ENCODE measurements at places on chromosomes 7 and 10. TPM values are rescaled to one million over a fixed set of nuclear protein-coding genes. Genes with fewer than 3 reads are reported as not detected.

The ACTR1A gene
- 70.9 TPM for total RNA-seq

The DLG5 gene
- 21.8 TPM for total RNA-seq

The AGR2 gene
- not detected for total RNA-seq

The ADRA2A gene
- not detected for total RNA-seq

The FAM25A gene
- not detected for total RNA-seq

The ZNF33A gene
- total RNA-seq, result 9.2 TPM

The APBB1IP gene
- not detected for total RNA-seq

The TMEM140 gene
- 2.9 TPM for total RNA-seq

The CACNB2 gene
- total RNA-seq, result 0.13 TPM

The TRPV6 gene
- not detected for total RNA-seq

The SPDYE16 gene
- 0.08 TPM for total RNA-seq

The SNCG gene
- 10.8 TPM for total RNA-seq

The TRIM50 gene
- not detected for total RNA-seq

The CALHM3 gene
- total RNA-seq, result 0.34 TPM

The NSUN6 gene
- 11.8 TPM for total RNA-seq

The SPACDR gene
- 0.38 TPM for total RNA-seq

The MXI1 gene
- total RNA-seq, result 29.4 TPM

The FAM25G gene
- not detected for total RNA-seq

The CTNNA3 gene
- total RNA-seq, result not detected

The WNT8B gene
- total RNA-seq, result 0.11 TPM

The BAIAP2L1 gene
- 16.3 TPM for total RNA-seq

The ZNF488 gene
- 0.15 TPM for total RNA-seq

The PCDH15 gene
- 0.68 TPM for total RNA-seq

The BLNK gene
- not detected for total RNA-seq

The UCN3 gene
- total RNA-seq, result not detected

The UCMA gene
- not detected for total RNA-seq

The H2BK1 gene
- not detected for total RNA-seq

The SMC3 gene
- 59.4 TPM for total RNA-seq

The C10orf90 gene
- 22.0 TPM for total RNA-seq

The LLCFC1 gene
- not detected for total RNA-seq

The AHCYL2 gene
- 6.6 TPM for total RNA-seq

The ACTR3C gene
- not detected for total RNA-seq

The EN2 gene
- total RNA-seq, result 5.5 TPM

The SLC26A5 gene
- not detected for total RNA-seq

The DOCK4 gene
- total RNA-seq, result 26.1 TPM

The PAX2 gene
- total RNA-seq, result not detected

The AMPH gene
- total RNA-seq, result 0.42 TPM

The AGBL3 gene
- total RNA-seq, result 0.41 TPM

The GJC3 gene
- total RNA-seq, result not detected

The AKR1C4 gene
- total RNA-seq, result not detected

The ARHGAP22 gene
- 3.7 TPM for total RNA-seq

The CPEB3 gene
- 0.48 TPM for total RNA-seq

The MRC1 gene
- total RNA-seq, result not detected

The SLC18A2 gene
- not detected for total RNA-seq

The NOS3 gene
- total RNA-seq, result not detected

The PNLIPRP3 gene
- 0.03 TPM for total RNA-seq

The JAZF1 gene
- total RNA-seq, result 0.93 TPM

Measured in A375 (cell line).